Cardiac ventricle fibroblast (primary cell): ENCODE measurements at places on chromosomes 1 and 21. TPM values are rescaled to one million over a fixed set of nuclear protein-coding genes. Genes with fewer than 3 reads are reported as not detected.

The COL24A1 gene
- 0.62 and 1.3 TPM in 2 replicates for total RNA-seq

The SLC16A1 gene
- total RNA-seq: 66.3 and 78.8 TPM in 2 replicates

The ENO1 gene
- 1,216 and 1,241 TPM in 2 replicates for total RNA-seq

The MAGI3 gene
- 5.0 and 6.1 TPM in 2 replicates for total RNA-seq

The HP1BP3 gene
- 119 and 141 TPM in 2 replicates for total RNA-seq
